Activated CD4-positive, alpha-beta memory T cell treated with anti-CD3 and anti-CD28 coated beads for 36 hours (primary cell): ENCODE measurements at places on chromosomes 5 and 9. TPM values are rescaled to one million over a fixed set of nuclear protein-coding genes. Genes with fewer than 3 reads are reported as not detected.

- no peak for DNase-seq
Observed at GRCh38 chr5:155897761-155898160, 429.2 kb upstream of the SGCD start.

DNA sequence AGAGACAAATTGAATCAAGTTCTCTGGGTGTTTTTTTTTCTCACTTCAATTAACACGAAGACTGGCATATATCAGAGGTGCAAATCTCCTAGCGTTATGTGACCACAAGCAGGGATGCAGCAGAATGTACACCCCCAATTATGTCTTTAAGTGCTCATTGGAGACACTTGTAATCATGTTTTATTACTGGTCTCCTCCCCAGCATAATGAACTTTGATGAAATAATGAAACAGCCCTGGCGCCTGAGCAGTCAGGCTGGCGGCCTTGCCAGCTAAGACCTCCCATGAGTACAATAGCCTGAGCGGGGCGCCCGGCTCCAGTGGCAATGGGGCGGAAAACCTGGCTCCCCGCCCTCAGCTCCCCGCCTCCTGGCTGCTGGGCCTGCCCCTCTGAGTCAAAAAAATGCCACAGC, 209.4 kb upstream of the MSX2 start:
- no peak for DNase-seq

GRCh38 chr9:38309324-38310195, 82.9 kb upstream of the ALDH1B1 start:
- no peak for DNase-seq

DNA sequence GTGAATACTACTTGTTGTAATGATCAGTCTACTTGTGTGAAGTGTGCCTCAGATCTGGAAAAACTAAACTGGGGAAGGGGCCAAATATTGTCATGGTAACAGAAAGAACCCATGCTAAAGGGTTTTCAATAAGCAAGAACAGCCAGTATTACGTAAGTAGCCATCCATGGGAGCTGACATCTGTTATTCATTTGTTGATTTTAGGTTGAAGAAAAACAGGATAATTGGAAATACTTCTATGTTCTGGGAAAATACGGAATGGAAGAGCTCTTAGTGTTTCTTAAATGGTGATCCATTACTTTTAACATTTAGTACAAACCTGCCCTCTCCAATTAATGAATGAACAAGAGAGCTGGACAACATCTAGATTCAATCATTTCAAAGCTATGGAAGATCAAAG, 485.8 kb downstream of the NTRK2 start:
- no peak for DNase-seq

DNA sequence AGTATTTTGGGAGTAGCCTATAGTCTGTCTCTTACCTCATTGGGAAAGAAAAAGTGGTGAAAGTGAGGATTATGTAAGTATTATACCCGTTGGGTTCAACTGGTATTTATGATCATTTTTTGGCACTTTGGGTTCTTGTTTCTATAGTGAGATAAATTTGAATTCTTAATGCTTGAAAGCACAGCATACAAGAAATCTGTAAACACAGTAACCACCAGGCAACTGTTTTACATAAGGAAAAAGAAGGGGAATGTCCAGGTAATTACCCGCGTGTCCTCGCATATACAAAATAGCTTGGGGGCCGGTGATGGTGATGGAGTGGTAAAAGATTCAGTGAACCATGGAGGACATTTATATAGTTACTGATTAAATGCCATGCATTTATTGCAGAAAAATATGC, 60.5 kb downstream of the BASP1 start:
- DNase-seq: no peak

DNA sequence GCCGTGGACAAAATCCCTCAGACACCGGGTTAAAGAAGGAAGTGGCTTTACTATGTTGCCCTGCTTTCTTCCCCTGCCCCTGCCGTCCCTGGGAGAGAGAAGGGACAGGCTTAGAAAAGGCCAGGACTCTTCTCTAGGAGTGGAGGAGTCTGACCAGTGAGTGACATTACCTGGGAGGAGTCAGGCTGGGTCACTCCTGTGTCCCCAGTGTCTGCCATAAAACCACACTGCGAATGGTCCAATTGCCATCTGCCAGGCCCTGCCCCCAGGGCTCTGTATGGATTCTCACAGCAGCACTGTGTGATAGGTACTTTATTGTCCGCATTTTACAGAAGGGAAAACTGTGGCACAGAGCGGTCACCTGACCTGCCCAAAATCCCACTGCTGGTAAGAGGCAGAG, 31.3 kb upstream of the FUBP3 start:
- DNase-seq: no peak

GRCh38 chr9:21097817-21098216, 20.1 kb upstream of the IFNB1 start:
- no peak for DNase-seq

GRCh38 chr9:71791875-71792274, 23.6 kb upstream of the CEMIP2 start:
- no peak for DNase-seq

DNA sequence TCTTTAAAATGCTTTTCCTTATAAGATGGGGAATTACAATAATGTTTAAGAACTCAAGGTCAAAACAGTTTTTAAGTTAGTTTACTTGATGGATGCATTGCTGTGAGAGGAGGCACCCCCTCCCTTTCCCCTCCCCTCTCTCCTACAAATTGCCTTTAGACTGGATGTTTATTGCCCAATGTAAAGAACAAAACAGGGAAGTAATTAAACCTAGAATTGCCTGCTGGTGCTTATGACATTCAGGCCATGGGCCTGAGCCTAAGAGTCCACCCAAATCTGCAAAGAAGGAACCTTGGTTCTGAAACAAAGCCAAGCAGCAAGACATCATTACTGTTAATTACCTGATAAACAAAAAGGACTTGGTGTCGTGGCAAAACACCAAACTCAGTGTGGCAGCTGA, 630.3 kb downstream of the ISL1 start:
- DNase-seq: no peak

DNA sequence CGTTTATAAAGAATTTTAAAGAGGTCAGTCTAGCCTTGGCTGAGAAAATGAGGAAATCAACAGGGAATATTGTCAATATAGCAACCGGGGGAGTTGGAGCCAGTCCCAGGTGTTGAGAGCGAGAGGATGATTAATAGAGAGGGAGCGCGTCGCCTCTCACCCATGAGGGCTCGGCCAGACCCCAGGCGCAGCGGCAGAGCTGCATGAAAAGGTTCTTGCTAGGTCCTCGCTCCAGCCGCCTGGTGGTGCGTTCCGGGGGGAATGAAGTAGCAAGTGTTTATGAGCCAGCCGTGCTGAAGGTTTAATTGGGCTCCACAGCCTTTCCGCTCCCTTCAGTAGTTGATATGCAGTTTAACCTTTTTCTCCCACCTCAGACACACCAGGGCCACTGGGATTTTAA, 167.3 kb upstream of the IRX1 start:
- no peak for DNase-seq

Gene ORM2
- total RNA-seq: not detected

Gene SPRY4
- total RNA-seq: 1.1 TPM

Gene MTRR
- 45.2 TPM for total RNA-seq

Gene FAM221B
- not detected for total RNA-seq
